ENCODE measurements at places on chromosomes 11 and 22.

DNA sequence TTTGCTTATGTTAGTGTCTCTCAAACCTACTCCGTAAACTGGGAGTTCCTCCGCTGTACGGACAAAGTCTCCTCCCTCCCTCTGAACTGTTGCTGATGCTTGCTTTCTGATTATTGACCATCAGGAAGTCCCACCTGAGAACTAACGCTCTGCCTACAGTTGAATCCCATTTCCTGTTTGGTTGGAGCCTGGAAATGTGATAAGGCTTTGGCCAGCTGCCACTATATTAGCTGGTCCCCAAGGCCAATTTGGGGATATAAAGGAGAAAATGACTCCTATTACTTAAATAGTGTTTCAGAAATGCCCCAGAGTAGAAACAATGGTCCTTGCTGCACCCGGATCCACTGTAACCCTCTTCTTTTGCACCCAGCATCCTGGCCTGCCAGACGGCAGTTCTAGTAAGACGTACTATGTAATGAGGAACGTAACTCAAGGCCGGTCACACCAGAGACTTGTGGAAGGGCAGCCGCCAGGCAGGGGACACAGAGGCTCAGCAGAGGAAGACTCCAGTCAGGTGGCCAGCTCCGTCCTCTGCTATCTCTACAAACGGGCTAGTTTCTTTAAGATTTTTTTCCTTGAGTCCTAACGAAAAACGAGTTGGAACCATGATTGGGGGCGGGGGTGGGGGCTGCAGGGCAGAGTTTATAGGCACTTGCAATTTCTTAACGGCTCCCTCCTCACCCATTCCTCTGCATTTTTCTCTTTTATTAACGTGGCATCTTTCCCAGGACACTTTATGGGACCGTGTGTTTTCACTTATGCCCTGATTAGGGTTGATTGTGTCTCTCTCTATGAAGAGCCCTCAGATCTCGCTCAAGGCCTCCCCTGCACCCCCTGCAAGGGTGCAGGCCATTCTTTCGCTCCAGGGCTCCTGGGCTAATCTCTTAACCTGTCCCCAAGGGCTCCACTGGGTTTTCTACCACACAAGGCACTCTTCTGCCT is 72.8 kb upstream of the CDON start:
- no peak for DNase-seq

- DNase-seq: peak; percentile 66
Observed at GRCh38 chr22:28989912-28990311, 71.7 kb downstream of the C22orf31 start.

DNA sequence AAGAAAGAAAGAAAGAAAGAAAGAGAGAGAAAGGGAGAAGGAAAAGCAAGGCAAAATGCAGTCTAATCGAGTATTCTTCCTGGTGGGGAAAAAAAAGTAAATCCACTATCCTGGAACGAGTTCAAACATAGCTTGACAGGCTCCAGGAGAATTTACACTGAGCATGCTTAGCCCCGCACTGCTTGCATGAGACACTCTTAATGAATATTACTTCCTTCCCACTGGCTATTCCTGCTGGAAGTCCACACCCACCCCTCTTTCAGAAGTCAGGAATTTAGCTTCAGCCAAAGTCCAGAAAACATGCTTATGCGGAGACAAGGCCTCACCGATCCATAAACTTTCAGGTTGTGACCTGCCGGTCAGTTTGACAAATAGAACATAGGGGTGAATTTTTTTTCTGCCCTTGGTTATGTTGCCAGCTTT is 251.8 kb upstream of the BLID start:
- DNase-seq: peak; percentile 28

GRCh38 chr22:48720662-48721394 is 1106.8 kb downstream of the BRD1 start:
- no peak for DNase-seq

DNA sequence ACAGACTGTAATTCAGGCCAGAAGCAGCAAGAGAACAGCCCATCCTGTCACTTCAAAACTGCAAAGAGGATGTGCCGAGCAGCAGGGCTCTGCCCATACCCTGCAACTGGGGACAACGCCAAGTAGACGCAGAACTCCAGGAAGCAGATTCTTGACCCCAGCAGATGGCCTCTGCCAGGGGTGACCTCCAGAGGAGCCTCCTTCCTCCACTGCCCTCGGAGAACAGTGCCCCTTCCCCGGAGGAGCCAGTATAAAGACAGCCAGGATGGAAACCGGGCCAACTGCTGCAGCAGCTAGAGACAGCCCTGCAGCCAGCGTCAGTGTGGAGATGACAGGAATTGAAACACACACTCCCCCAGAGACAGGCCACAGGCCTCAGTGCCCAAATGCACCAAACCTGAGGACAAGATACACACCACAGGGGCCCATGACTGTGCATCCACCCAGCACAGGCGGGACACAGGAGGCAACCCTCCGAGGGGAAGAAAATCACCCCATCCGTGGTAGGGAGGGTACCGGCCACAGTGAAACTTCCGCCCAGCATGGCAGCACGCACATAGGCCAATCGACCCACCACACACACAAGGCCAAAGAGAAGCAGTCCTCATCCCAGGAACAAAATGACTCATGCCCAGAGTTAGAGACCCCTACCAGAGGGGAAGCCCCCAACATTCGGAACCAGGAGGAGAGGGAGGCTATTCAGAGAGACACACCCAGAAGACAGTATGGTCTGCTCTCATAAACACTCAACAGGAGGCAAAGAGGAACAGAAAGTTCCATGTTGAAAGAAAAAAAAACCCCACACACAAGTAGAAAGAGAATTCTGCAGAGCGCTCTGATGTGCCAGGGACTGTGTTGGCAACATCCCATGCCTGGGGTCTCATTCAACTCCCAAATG is 5.6 kb downstream of the AHNAK start:
- peak; percentile 33 for DNase-seq
